ENCODE measurements at places on chromosomes 4 and X.

- DNase-seq, result no peak
Measured at GRCh38 chrX:69564665-69565064, 51.2 kb upstream of the EDA start.

DNA sequence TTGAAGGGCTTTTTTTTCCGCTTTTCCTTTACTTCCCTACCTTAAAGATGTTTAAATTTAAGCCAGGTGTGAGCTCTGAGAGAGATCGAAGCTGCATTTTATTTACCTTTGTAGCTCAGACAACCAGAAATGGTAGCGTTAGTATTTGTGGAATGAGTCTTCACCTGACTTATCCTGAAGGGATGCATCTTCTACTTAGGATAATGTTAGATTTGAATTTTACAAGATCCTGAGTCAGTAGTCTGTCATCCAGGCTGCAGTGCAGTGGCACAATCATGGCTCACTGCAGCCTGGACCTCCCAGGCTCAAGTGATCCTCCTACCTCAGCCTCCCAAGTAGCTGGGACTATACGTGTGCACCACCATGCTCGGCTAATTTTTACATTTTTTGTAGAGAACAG, 26.2 kb downstream of the TMSB4X start:
- no peak for DNase-seq

DNA sequence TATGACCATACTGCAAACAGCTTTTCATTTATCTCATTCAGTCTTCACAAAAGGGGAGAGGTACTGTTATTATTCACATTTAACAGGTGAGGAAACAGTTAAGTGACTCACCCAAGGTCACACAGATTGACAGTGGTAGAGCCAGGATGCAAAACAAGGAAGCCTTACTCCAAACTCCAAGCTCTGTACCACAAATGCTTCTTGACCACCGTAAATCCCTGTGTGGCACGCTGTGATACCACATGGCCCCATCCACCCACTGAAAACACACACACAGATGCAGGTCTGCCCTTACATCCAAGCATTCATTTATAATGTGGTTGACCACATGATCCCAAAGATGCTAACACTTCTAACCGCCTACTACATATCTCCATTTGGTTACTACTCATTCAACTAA, 129.5 kb downstream of the TSPAN5 start:
- peak; percentile 67 for DNase-seq

DNA sequence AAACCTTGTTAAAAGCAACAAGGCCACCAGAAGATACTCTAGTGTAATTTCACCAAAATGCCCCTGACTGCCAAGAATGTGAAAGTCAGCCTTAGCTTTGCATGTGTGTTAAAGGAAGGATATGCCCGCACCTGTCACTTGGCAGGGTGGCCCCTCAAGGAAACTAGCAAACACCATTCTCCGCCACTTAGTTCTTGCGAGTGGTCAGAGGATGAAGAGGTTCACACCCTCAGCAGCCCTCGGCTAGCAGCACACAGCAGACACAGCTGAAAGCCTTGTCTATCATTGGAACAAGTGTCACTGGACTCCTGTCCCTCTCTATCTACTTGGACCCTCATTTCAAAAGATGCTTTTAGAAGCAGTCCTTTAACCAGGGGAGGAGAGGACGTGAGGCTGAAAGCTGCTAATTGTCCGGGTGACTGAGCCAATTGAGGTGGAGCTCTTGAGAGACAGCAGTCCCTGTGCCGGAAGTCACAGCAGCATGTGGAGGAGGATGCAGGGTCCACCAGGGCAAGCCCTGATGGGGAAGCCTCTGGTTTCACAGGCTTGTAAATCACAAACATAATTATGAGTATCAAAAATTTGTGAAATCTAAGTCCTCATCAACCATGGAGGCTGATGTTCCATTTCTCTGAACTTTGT, 18.0 kb downstream of the HHIP start:
- peak; percentile 63 for DNase-seq

DNA sequence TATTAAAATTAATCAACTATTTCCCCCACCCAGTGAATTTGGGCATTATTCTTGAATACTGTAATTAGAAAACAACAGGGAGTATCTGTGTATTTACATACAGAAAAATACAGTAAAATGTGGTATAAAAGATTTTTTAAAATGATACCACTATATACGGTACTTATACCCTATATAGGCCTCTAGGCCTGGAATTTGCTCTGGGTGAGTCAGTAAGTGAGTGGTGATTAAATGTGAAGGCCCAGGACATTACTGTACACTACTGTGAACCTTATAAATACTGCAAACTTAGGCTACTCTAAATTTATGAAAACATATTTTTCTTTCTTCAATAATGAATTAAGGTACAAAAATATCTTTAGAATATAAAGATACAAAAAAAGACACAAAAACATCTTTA, 6.3 kb upstream of the CSN3 start:
- no peak for DNase-seq

- DNase-seq, result no peak
Measured at GRCh38 chr4:20839957-20840356, 139.7 kb downstream of the PACRGL start.

GRCh38 chr4:183469936-183470335, 25.5 kb downstream of the CDKN2AIP start:
- DNase-seq, result no peak

DNA sequence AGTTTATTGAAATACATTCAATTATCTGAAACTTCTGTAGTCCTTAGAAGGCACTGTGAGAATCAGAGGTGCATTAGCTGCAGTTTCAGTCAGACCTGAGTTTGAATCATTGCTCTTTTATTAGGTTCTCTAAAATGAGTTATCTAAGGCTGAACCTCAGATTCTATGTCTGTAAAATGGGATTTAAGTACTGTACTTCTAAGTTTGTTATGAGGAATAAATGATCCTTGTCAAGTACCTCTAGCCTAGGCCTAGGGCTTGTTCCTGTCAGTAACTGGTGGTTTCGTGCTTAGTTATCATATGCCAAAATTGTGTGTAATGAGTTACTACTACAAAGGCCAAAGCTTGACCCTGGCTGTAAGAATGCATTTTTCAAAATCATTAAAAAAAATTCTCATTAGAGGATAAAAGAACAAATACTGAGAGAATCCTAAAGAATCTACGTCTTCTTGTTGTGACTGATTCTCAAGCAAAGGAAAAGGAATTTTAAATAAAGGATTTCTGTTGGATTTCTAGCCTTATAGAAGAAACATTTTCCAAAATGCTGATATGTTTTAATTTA, 65.8 kb downstream of the SLIT2 start:
- no peak for DNase-seq

GRCh38 chrX:32673193-32673592, 538.2 kb downstream of the DMD start:
- DNase-seq, result peak; percentile 1

DNA sequence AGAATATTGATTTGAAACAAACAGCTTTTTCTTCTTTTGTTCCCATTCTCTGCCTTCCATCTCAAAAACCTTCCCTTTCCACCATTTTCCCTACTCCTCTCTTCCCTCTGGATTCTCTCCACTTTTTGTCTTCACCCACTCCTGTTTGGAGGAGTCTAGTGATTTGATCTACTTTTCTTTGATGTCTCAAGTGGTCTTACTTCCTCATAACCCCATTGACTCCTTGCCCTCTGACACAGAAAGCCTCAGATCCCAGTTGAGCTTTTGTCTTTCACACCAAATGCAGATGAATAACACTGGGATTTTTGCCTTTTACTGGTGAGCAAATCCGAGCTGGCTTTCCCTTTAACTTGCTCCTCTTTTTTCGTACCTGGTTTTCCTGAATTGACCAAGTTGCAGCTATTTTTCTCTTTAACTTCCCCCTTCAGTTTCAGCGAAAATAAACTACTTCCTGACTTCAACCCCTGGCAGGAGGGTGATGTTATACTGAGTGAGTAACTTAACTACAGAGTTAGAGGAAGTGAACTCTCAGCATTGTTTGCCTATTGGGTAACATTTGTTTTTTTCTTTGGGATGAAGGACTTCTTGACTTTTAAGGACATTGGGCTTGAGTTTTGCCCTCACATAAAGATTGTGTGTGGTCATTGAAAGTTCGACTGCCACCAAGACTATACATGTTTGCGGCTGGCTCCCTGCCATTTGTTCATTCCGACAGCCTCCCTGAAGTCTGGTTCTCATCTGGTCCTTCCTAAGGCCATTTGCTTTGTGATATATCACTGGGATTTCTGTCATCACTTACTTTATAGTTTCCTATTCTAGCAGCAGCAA, 392.8 kb upstream of the NR3C2 start:
- DNase-seq, result no peak

- no peak for DNase-seq
Measured at GRCh38 chr4:62320612-62321011, 1120.5 kb downstream of the ADGRL3 start.

Measured in Jurkat, Clone E6-1 (cell line).